Muscle of arm (tissue), 14 donors: ENCODE measurements at places on chromosomes 5 and 9.

- DNase-seq: no peak
Observed at GRCh38 chr5:135264451-135265440, 134.3 kb downstream of the MACROH2A1 start.

DNA sequence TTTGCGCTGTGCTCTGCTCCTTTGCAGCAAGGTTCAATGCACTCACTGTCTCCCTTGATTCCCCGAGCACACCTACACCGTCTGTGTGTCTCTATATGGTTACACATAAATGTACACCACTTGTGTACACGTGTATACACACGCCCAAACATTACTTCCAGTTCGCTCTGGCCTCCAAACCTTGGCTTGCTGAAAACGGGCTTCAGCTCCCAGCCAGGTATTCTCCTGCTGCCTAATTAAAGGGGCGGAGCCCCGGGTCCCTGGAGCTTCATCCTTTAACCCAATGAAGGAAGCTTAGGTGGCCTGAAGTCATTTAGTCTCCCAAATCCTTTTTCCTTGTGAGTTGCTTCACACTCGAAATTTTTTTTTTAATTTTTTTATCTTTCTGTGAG lies 4.6 kb downstream of the ISL1 start:
- DNase-seq: no peak

DNA sequence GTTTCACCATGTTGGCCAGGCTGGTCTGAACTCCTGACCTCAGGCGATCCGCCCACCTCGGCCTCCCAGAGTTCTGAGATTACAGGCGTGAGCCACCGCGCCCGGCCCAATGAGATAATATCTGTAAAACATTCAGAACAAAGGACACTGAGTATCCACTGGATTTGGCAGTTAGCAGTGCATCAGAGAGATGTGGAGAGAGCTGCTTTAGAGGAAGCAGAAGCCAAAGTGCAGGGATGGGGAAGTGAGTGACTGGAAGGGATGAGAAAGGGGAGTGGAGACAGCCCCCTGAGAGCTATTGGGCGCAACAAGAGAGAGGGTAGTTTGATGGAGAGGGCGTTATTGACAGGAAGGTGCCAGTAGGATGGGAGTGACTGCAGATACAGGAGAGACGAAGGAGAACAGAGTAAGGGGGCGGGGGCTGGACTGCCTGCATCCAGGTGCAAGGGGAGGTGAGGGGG lies 157.5 kb upstream of the SHB start:
- no peak for DNase-seq

DNA sequence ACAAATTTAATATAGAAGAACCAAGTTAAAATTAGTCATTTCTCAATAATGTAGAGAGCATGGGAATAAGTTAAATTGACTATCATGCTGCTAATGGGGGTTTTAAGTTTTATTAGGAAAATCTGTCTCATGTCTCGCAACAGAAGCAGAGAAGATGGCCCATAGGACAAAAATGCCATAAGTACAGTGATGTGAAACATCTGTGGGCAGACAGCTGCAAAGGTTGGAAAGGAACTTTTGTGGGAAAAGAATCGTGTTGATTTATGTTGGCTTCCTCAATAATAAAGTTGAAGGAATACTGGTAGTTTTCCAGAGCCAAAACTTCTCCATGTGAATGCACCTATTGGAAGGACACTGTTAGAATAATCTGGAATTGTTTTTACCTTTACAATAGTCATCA lies 44.8 kb downstream of the VCAN start:
- DNase-seq: peak; percentile 77

- no peak for DNase-seq
Observed at GRCh38 chr9:27977931-27978330, 404.6 kb upstream of the C9orf72 start.

DNA sequence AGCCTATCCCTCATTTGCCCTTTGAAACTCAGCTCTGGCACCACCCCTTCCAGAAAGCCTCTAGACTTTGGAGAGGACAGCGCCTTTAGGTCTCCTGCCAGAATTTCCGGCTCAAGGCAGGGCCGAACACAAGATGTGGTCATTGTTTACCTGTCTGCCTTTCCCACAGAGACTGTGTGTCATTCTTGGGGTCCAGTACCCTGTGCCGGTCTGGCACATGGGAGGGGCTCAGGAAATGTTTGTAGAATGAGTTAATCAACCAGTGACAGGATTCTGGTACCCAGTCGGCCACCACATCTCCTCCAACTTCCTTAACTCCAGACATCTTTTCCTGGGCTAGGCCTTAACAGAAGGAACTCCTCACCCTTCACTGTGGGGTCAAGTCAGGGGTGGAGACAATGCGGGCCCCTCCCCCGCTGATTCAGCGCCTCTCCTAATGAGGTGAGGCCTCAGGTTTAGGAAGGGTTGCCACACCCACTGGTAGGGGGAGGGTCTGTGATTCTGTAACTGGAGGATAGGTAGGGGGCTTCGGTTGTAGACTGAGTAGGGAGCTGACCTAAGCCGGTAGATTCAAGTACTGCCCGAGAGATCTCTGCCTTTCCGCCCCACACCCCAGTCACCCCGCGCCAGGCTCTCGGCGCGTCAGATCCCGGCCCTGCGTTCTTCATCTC lies 29.3 kb downstream of the PCDH1 start:
- DNase-seq: no peak

GRCh38 chr5:64437496-64437895 lies 68.3 kb upstream of the RGS7BP start:
- peak; percentile 15 for DNase-seq

DNA sequence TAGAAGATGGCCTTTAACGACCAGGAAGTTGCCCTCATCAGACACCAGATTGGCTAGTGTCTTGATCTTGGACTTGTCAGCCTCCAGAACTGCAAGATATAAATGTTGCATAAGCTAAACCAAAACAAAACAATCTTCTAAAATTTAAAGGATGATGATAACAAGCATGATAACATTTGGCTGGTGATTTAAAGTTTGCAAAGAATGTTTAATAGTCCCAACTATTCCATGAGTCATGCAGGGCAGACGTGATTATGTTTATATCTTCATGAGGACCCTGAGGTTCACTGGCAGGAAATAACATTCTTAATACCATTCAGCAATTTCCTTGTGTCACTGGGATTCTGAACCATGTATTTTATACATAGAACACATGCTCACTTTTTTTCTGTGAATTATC lies 319.8 kb downstream of the HCN1 start:
- no peak for DNase-seq

DNA sequence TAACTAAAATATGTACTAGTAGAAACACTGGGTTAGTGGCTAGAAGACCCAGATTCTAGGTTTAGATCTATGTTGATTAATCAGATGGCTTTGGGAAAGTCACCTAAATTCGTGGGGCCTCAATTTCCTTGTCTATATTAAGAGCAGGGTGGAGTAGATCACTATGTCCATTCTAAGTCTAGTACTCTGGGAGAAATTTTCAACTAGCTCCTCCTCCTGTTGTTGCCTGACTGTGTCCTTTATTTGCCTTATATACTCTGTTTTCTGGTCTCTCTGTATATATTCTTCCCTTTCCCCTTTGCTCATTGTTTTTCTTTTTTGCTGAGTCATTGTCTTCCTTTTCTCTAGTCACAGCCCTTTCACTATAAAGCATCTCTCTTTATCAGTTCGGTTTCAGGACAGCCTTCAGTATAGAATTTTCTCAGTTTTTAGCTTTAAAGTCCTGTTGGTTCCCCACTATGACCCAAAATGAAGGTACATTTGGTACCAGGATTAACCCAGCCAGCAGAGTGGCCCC lies 44.5 kb upstream of the CDH6 start:
- no peak for DNase-seq

GRCh38 chr5:147534172-147534951 lies 24.5 kb upstream of the DPYSL3 start:
- DNase-seq: peak; percentile 72

GRCh38 chr9:13500034-13500433 lies 220.5 kb upstream of the MPDZ start:
- no peak for DNase-seq

DNA sequence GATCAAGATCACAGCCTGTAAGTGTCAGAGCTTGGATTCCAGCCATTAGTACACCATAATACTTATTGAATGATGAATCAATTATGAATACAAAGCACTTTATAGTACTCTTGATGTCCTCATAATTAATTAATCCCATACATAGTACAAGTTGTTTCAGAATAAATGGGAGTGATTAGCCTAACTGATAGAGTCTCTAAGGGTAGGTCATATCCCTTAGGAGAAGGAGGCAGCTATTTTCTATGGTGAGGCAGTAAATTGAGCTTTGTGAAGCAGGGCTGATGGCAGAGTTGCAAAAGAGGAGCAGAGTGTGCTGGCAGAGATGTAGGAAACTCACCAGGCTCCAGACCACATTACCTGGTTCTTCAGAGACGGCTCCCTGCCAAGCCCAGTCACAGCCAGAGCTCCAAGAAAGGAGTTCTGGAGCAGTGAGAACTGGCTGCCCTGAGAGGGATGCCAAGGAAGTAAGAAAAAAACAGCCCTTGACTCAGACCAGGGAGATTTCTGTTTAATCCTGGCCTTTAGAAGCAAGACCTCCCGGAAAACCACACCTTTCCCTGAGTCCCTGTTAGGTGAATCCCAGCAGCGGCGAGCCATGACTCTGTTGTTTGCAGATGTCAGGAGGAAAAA lies 112.9 kb downstream of the SH3TC2 start:
- DNase-seq: no peak
